ENCODE measurements at places on chromosomes 3 and 15. TPM values are rescaled to one million over a fixed set of nuclear protein-coding genes. Genes with fewer than 3 reads are reported as not detected.

SATB1 gene
- 24.4 TPM for total RNA-seq

BAHD1 gene
- total RNA-seq = 4.1 TPM

SAXO2 gene
- total RNA-seq = 0.22 TPM

ATP8B4 gene
- total RNA-seq = 58.0 TPM

GOLGA8J gene
- 0.51 TPM for total RNA-seq

TMCO5A gene
- not detected for total RNA-seq

SPATA12 gene
- total RNA-seq = 0.51 TPM

SOX2 gene
- total RNA-seq = not detected

CCR2 gene
- total RNA-seq = 1.3 TPM

REC114 gene
- not detected for total RNA-seq

ZDHHC23 gene
- 2.4 TPM for total RNA-seq

FSIP1 gene
- total RNA-seq = not detected

NEDD4 gene
- 10.0 TPM for total RNA-seq

NR2E3 gene
- total RNA-seq = not detected

ERICH6 gene
- not detected for total RNA-seq

MED12L gene
- under 0.01 TPM for total RNA-seq

GOLGA8Q gene
- total RNA-seq = 5.1 TPM

TUBGCP4 gene
- total RNA-seq = 14.0 TPM

IMP3 gene
- total RNA-seq = 56.1 TPM

TRPM1 gene
- total RNA-seq = not detected

NPAP1 gene
- not detected for total RNA-seq

AGTR1 gene
- total RNA-seq = 135 TPM

GATM gene
- 21.9 TPM for total RNA-seq

HIGD1A gene
- 128 TPM for total RNA-seq

CPN2 gene
- total RNA-seq = not detected

MEX3B gene
- total RNA-seq = 1.1 TPM

MYL3 gene
- 7.6 TPM for total RNA-seq

NANOGP8 gene
- 2.3 TPM for total RNA-seq

GOLGA8K gene
- 2.2 TPM for total RNA-seq

STAB1 gene
- total RNA-seq = 248 TPM

DGKG gene
- total RNA-seq = 2.4 TPM

C3orf22 gene
- total RNA-seq = not detected

P2RY1 gene
- 2.8 TPM for total RNA-seq

MDFIC2 gene
- total RNA-seq = not detected

CHRNA7 gene
- total RNA-seq = 0.44 TPM

ALS2CL gene
- 4.4 TPM for total RNA-seq

CHL1 gene
- 44.5 TPM for total RNA-seq

ITPKA gene
- 1.5 TPM for total RNA-seq

GALK2 gene
- 14.7 TPM for total RNA-seq

AMIGO3 gene
- total RNA-seq = 0.22 TPM

MNS1 gene
- total RNA-seq = 1.2 TPM

WNT5A gene
- 1.3 TPM for total RNA-seq

ANKRD34C gene
- not detected for total RNA-seq

FBXW12 gene
- not detected for total RNA-seq

Measured in subcutaneous adipose tissue (tissue), 4 donors.